Lung (tissue), 17 donors: ENCODE measurements at places on chromosomes 1 and 21.
A peak's percentile ranks its signal among the peaks of the same experiment; 100 is the strongest.

- no peak for DNase-seq
These were observed 37.0 kb downstream of the CEP170 start for GRCh38 chr1:243218059-243218458.

DNA sequence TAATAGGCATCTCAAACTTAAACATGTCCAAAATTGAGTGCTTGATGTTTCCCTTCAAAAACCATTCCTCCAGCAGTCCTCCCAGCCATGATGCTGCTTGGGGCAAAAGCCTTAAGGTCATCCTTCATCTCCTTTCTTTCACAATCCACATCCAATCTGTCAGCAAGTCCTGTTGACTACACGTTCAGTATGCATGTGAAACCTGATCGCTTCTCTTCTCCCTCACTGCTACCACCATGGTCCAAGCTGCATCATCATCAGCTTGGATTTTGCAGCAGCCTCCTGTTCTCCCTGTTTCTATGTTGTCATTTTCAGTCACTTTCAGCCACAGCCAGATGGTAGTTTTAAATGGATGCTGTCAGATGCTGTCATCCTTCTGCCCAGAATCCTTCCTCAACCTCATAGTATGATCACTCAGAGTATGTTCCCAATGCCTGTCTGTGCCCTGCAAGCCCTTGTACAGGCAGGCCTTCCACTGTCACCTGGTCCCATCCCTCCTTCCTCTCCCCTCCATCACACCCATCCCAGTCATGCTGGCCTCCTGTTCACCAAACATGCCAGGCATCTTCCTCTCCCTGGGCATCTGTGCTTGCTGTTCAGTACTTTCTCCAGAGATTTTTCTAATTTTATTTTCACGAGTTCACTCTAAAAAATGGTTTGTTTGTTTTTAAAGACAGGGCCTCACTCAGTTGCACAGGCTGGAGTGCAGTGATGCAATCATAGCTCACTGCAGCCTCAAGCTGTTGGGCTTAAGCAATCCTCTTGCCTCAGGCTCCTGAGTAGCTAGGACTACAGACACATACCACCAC is 66.0 kb downstream of the SYDE2 start:
- DNase-seq: peak; percentile 52

- DNase-seq: no peak
These were observed 33.6 kb downstream of the CAMK1G start for GRCh38 chr1:209617047-209617673.

DNA sequence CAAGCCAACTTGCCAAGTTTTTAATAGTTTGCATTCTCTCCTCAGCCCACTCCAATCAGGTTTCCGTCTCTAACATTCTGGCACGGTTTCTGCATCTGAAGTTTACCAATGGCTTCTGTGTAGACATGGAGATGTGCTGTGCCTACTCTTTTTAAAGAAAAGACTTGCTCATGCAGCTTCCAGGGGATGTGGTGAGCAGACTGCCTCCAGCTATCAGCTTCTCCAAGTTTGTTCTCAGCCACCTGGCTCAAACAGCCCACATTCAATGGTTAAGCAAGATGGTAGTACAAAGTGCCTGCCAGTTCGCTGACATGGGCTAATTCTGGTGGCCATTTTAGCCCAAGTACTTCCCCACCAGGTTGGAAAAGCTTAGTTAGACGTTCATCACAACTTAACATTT is 465.3 kb downstream of the NEGR1 start:
- no peak for DNase-seq

GRCh38 chr1:23013657-23014056 is 2.0 kb downstream of the TEX46 start:
- peak; percentile 10 for DNase-seq

DNA sequence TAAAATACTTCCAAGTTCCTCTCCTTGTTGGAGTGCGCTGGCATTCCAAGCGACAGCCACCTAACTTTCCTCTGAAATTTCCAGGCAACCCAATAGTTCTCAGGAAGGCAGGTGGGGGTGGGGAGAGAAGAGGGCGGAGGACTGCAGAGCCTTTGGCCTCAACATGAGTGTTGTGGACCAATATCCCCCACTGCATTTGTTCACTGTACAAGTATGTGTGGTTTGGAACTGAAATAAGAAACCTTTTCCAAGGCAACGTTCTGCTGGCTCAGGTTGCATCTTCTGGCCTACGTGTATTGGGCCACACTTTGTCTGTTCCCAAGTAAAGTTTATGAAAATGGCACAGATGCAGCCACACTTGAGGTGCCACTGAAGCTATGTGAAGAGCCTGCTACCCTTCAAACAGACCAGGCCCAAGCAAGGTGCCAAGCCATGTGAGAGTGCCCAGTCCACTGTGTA is 153.4 kb downstream of the DHRS3 start:
- peak; percentile 78 for DNase-seq

GRCh38 chr1:102186536-102186935 is 189.8 kb upstream of the OLFM3 start:
- no peak for DNase-seq

DNA sequence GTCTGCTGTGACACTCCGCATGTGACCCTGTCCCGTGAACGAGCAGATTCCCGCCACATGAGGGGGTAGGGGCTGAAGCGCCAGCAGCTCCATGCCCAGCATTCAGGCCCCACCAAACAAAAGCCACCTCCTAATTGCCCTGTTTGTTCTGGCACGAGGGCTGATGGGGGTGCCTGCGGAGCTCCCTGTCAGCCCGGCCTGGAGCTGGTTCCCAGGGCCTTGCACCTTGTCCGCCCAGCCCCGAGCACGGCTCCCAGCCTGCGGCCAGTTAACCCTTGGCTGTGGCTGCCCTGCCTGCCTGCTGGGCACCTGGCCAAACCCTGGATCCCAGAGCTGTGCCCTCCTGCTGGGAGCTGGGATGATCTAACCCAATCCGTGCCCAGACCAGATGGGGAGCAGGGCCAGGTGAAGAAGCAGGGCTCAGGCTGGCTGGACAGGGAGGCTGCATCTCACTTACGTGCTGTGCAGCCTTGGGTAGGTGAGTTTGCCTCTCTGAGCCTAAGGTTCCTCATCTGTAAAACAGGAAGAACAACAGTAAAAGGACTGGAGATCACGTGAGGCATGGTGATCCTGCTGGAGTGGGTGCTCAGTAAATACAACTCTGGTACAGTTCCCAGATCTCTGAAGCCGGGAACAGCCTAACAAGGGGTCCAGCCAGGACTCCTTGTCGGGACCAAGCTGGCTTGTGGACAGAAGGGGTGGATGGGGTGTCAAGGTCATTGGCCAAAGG is 110.9 kb upstream of the IFFO2 start:
- peak; percentile 56 for DNase-seq

GRCh38 chr1:236868625-236869467 is 73.8 kb downstream of the MTR start:
- peak; percentile 32 for DNase-seq

- DNase-seq: no peak
These were observed 11.1 kb downstream of the PRR9 start for GRCh38 chr1:153228491-153228890.

GRCh38 chr1:84480650-84481049 is 1.6 kb downstream of the RPF1 start:
- DNase-seq: no peak

DNA sequence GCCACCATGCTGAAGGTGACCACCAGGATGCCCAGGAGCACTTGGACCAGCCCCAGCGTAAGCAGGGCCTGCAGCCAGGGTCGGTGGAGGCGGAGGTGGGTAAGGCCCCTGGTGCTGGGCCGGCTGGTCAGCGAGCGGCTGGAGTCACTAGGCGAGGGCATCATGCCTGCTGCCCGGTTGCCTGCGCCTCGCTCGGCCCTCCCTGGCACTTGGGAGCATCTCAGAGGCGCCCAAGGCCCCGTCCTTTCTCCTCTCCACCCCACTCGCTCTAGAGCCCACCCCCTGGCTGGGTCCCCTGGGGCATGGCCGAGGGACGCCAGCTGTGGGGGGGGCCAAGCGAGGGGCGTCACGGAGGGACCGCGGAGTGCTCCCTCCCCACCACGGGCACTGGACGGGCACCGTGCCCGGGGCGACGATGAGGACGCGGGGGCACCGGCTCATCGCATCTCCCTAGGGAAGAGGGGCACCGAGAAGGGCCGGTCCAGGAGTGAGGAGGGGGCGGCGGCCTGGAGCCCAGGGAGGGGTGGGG is 505 bp downstream of the ENTREP3 start:
- DNase-seq: no peak
